CD4-positive, alpha-beta T cell treated with Interleukin-21 for 1 hour (primary cell): ENCODE measurements at places on chromosomes 4 and X.

- no peak for DNase-seq
These were observed 15.3 kb downstream of the ALB start for GRCh38 chr4:73419106-73420038.

DNA sequence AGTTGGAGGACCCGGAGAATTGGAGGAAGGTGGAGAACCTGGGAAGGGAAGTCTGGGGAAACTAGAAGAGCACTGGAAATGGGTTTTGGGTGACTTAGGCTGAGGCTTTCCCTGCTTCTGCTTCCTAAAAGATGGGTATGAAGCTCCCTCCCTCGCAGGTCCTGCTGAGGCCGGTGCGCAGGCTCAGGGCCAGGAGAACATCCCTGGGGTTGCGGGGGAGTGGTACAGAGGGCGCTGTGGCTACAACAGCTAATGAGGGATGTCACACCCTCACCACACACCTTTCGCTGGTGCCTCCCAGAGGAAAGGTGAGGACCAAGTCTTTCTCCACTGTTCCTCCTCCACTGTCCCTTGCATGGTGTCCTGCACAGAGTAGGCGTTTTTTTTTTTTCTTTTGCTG, 15.8 kb downstream of the APLN start:
- no peak for DNase-seq

GRCh38 chr4:182019148-182019652, 224.0 kb upstream of the TENM3 start:
- DNase-seq, result no peak

DNA sequence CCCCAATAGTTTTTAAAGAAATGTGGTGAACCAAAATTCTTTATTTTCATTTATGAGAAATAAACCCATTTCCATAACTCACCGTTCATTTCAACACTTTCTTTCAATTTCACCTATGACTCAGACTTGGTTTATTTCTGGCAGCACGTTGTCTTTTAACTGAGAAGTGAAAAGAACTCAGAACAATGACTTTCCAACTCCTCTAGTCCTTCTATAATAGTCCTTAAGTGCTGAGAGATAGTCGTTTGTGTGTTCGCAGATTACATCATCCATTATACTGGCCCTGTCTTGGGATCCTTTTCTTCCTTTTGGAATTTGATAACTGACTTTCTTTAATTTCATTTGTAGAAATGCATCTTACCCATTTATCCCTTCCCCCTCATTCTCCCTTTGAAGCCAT, 113.6 kb downstream of the GLUD2 start:
- no peak for DNase-seq

GRCh38 chrX:153357877-153358276, 23.9 kb downstream of the ZNF275 start:
- DNase-seq, result no peak

DNA sequence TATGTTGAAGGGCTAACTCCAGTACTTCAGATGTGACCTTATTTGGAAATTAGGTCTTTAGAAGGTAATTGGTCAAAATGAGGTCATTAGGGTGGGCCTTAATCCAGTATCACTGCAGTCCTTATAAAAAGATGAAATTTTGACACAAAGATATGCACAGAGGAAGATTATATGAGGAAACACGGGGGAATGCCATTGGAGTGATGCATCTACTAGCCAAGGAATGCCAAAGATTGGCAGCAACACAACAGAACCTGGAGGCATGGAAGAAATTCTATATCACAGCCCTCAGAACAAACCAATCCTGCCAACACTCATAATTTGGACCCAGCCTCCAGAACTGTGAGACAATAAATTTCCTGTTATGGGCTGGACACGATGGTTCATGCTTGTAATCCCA, 17.6 kb downstream of the TRIM61 start:
- DNase-seq, result no peak

- no peak for DNase-seq
These were observed 2711.5 kb downstream of the ARAP2 start for GRCh38 chr4:33532821-33533220.

DNA sequence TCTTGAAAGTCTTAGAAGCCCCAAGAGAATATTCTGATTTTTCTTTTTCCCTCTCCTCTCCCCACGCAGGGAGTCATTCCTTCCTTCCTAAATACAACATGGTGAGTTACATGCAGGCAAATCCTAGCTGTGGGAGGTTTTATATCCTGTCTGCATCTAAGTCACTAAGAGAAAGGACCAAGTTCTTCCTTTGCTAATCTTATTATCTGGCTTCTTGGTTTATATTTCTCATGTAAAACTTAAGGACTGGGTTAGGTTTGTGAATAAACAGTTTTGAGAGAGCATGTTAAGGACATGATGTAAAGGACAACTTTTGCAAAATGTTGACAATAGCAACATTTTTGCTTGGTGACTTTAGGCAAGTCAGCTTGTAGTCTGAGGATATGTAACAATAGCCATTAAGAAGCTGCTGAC, 5.1 kb upstream of the CXCL9 start:
- no peak for DNase-seq

- DNase-seq, result no peak
These were observed 536.8 kb upstream of the GALNT7 start for GRCh38 chr4:172631832-172632231.

- DNase-seq, result no peak
These were observed 1.2 kb downstream of the RBBP7 start for GRCh38 chrX:16868920-16869319.

DNA sequence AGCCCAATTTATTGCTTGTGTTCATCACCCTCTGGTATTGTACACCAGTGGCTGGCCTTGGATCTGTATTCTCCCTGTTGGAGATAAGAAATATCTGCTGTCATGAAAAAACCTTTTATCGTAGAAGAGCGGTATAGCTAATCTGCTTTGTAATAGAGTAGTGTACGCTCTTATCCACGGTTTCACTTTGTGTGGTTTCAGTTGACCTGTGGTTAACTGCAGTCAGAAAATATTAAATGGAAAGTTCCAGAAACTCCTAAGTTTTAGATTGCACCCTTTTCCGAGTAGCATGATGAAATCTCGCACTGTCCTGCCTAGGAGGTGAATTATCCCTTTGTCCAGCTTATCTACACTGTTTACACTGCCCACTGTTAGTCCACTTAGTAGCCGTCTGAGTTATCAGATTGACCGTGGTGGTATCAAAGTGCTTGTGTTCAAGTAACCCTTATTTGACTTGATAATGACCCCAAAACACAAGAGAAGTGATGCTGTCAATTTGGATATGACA, 42.4 kb downstream of the KDM6A start:
- no peak for DNase-seq

- DNase-seq, result no peak
These were observed 14.7 kb downstream of the SORCS2 start for GRCh38 chr4:7206911-7207567.

- DNase-seq, result no peak
These were observed 404.8 kb downstream of the TLL1 start for GRCh38 chr4:166277853-166278252.

DNA sequence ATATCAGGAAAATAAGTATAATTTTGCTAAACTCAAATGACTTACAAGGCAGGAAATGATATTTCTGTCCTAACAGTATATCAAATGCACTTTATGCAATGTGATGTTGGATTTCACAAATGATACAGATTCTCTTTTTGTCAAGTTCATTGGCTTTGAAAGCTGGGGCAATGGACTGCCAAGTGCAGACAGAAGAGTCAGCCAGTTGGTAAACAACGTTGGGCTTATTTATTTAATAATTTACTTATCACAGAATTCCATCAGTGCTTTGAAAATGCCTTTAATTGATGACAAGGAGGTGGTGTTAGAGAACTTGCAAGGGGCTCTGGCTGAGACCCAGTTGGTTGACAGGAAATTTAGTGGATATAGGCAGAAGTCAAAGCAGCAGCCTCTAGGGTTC, 79.9 kb upstream of the ADGRG2 start:
- DNase-seq, result no peak

DNA sequence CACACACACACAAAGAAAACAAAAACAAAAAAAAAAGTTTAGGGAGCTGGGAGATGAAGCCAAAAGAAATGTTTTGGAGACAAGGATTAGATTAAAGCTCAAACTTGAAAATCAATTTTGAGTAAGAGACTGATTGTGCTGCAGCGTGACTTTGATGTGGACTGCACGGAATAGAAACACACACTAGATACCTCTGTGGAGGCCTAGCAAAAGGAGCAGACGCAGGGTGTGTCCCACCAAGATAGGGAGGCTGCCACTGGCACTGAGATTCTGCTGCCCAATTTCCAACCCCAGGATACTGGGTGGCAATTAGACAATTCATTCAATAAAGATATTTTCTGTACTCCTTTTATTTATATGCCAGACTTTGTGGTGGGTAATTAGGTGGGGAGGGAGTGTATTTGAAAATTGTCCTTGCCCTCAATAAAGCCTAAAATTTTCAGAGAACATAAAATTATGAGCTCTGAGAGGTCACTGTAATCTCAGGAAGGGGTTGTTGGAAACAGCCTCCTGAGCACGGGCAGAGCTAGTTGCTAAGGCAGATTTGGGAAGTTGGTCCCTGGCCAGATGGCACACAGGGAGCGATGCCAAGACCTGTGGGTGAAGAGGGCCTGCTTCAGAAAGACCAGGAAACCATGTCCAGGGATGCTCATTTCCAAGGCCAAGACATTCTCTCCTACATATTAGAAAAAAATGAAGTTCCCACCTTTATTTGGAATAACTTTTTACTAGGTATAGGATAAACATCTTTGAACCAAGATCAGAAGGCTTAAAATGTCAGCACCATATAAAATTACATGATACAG, 1.9 kb upstream of the PPP3CA start:
- no peak for DNase-seq

DNA sequence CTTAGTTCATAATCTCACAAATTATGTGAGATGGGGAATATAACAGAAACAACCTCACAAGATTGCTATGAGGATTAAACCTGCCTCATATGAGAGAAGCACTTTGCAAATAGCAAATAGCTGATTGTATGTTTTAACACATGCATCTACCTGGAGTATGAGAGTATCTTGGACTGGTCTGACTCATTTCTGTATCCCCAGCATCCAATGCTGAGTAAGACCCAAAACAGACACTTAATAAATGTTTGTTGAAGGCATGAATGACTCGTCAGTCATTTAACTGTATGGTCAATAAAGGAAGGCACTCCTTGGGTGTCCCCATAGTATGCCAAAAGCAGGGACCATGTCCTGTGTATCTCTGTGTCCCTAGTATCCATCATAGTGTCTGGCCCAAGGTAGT, 350.9 kb upstream of the F9 start:
- no peak for DNase-seq

GRCh38 chr4:3874028-3874415, 107.8 kb downstream of the ADRA2C start:
- no peak for DNase-seq

DNA sequence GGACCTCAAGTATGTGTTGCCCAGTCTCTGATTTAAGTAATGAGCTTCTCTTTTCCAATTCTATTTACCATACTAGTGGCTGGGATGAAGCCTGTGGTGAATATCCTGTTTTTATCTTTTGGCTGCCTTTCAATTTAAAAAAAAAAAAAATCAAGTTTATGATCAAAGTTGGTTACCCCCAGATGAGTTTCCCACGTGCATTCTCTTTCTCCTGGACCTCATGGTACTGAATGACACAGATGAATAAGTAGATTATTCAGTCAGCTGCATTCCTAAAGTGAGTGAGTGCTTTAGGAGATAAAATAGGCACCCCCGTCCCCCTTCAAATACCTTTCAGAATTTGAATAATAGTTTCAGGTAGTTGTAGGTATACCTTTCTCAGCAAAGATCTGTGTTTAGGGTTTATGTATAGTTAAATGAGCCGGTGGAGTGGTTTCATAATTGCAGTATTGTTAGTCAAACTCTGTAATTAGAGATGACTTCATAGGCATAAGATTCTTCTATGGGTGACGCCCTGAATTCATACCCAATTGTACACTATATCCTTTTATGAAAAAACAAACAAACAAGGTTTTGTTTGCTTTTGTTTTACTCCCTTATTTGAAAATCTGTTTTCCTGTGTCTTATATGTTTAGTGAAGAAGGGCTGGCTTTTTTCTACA, 41.9 kb downstream of the PLS3 start:
- no peak for DNase-seq

DNA sequence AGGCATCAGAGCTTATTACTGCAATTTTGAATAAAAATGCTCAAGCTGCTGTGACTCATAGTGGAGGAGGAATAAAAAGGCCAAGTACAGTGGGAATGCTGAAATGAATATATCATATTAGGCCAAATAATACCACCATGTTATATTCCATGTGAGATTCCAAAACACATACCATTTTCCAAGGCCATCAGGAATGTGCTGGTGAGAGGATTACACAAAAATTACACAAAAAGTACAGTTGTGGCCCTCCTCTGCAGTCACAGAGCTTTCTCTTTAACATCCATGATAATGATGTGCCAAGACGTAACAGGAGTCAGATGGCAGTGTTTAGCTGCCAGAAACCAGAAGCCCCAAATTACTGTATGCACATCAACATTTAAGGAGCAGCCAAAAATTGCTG, 153.5 kb downstream of the PCDH18 start:
- DNase-seq, result no peak

DNA sequence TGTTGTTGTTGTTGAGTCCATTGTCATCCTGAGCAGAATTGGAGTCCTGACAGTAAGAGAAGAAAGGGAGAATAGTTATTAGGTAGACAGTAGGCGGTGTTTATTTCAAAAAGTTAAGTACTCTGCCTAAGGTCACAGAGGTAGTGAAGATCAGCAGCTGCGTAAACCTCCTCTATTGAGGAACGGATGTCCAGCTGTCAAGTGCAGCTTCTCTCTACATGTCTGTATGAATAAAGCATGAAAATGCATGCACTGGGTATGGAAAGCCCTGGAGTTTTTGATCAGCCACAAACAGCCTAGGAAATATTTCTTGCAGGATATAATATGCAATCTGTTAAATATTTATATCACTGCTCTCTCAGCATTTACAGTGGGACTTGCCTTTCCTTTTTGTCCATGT, 109.4 kb upstream of the CBLL2 start:
- no peak for DNase-seq

DNA sequence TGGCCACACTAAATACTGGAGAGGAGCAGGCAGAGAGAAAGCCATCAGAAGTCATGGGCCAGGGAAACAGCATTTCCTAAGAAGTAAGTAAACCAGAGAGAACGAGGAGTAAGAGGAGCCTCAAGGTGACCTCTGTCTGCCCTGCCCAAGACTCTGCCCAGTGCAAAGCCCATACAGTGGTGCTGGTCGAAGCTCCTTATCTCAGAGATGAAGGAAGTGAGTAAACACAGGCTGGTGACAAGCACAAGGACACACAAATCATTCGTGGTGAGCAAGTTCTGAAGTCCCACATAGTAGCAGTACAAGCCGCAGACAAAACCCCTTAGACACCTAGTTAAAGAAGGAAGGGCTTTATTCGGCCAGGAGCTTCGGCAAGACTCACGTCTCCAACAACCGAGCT, 62.7 kb downstream of the DCTD start:
- no peak for DNase-seq
